ENCODE measurements at places on chromosomes 4 and X.

DNA sequence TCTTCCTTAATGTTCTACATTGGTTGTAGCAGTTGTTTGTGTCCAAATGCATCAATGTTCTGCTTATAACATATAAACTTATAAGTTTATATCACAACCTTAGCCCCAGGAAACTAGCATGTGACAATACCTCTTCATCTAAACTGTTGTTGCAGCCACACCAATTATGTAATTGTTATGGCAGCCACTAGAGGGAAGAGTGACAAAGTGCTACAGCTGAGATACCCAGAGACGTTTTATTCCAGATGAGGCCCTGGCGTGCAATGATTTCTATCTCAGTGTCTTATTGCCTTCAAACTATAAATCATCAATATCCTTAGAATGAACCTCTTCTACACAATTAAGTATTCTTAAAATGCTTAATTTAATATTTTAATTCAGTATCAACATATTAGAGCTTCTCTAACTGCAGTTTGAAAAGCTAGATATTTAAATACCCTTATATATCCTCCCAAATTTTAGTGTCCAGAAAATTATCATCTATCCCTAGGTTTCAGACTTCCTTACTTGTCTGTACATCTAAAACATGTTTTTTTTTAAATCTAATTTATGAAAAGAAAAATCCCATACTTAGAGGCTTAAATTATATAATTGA lies 171.6 kb downstream of the PCDH10 start:
- DNase-seq = no peak

DNA sequence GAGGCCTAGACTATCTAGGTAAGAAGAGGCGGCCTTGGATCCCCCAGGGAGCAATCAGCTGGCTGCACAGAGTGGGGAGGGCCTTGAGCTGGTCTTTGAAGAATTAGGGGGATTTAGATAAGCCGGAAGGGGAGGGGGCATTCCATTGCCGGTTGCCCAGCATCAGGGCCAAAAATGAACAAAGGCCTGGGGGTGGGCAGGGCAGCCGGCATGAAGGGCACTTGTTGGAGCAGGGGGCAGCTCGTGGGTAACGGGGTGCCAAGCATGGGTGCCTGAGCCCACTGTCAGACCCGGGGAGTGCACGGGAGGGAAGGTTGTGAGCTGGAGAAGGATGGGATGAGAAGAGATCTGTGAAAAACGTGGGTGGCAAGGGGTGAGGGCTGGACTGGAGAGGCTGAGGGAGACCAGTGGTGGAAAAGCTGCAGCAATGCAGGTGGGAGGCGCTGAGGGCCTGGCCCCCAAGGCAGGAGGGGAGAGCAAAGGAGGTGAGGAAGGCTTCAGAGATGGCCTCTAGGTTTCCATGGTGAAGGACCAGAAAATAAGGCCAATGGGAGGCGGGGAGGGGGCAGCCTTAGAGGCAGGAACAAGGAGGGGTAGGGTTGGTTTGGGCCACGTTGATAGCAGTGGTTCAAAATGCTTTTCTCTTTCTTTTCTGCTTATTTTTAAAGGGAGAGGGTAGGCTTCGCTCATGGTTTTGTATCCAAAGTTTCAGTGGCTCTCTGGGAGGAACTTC lies 8.6 kb downstream of the KLF3 start:
- no peak for DNase-seq

- DNase-seq = no peak
These were observed 34.0 kb upstream of the CYBB start for GRCh38 chrX:37745835-37746217.

- DNase-seq = no peak
These were observed 29.0 kb downstream of the TFDP3 start for GRCh38 chrX:133189195-133189594.

DNA sequence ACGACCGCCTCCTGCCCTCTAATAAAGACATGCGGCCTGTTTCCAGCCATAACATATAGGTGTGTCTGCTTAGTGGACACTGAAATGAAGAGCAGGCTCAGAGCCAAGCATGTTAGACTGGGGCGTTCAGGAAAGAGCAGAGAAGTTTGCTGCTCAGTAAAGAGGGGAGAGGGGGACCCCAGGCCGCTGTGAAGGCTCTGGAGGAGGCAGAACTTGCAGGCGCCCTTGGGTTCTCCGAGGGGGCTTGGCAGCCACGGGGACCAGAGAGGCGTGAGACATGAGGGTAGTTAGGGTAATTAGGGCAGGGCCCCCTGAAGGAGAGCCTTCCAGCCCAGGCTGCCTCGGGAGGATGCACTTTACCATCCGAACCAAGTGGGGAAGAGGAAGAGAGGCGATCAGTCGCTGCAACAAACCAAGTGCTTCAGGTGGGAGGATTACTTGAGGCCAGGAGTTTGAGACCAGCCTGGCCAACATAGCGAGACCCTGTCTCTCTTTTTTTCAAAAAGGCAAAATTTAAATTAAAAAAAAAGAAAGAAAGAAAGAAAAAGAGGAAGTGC lies 46.6 kb upstream of the CDKN2AIP start:
- no peak for DNase-seq

DNA sequence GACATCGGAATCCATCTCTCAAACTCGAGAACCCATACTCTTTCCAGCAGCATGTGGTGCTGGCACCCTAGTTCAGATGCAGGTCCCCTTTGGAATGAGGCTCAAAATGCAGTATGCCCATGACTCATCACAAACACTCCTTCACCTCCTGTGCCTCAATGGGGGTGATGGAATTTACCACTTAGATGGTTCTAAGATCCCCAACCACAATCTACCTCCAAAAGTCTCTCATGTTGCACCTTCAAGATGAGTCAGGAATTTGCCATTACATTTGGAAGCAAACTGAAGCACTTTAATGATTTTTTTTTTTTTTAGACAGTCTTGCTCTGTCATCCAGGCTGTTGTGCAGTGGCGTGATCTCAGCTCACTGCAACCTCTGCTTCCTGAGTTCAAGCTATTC lies 8.5 kb upstream of the MID1 start:
- no peak for DNase-seq

GRCh38 chr4:11468901-11469300 lies 40.2 kb upstream of the HS3ST1 start:
- DNase-seq = no peak

GRCh38 chr4:183098019-183098722 lies 886 bp upstream of the WWC2 start:
- peak; percentile 43 for DNase-seq
